ENCODE measurements at places on chromosomes 16 and 17. TPM values are rescaled to one million over a fixed set of nuclear protein-coding genes. Genes with fewer than 3 reads are reported as not detected.

Gene TMIGD1
- not detected for polyA plus RNA-seq

Gene KRTAP3-1
- not detected for polyA plus RNA-seq

Gene KCNH4
- not detected for polyA plus RNA-seq

Gene PNMT
- not detected for polyA plus RNA-seq

All from IgD-negative memory B cell (primary cell).